Inflammatory macrophage treated with lipopolysaccharide for 4 hours (primary cell): ENCODE measurements at places on chromosomes 1 and 21.

DNA sequence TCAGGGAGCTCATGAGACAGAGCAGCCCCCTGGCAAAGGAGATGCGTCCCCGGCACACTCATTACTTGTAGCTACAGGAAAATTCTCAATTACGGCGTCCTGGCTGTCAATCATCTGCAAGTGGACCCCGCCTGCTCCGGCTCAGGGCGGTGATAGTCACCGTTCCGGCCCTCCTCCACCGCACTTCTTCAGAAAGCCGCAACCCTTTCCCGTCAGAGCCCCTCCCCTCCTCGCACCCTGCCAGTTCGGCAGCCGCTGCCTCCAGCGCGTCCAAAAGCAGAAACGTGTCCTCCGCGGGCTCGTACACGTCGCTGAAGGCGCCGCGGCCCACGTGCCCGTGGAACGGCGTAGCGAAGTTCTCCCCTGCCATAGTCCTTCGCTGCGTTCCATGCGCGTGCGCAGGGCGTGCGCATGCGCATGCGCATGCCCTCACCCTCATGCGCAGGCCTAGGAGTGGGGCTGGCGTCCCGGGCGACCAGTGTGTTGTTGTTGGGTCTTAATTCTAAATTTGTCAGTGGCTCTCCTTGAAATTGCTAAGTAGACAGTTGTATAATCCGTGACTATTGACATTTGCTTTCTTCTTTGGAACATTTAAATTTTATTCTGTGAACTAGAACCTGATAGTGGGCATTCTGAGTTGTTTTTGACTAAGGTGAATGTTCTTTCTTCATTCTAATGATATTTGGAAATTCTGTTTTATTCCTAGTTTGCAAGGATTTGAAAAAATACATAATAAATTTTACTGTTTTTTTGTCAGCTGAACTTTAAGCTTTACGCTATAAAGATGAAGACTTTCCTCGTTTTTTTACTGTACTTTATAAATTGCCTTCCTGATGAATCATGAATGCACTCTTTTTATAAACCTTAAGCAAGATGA is 107.5 kb downstream of the LTN1 start:
- peak; percentile 97 for DNase-seq

- no peak for DNase-seq
Measured at GRCh38 chr1:44355582-44356305, 687 bp upstream of the ERI3 start.

- DNase-seq = no peak
Measured at GRCh38 chr1:66893712-66894111, 30.9 kb downstream of the DNAI4 start.

- DNase-seq = no peak
Measured at GRCh38 chr21:44834951-44835646, 17.2 kb upstream of the SUMO3 start.

GRCh38 chr1:26097696-26098095 is 13.9 kb upstream of the PDIK1L start:
- no peak for DNase-seq
